ENCODE measurements at places on chromosomes 5 and 9. TPM values are rescaled to one million over a fixed set of nuclear protein-coding genes. Genes with fewer than 3 reads are reported as not detected.

GRCh38 chr9:129278391-129279237 is 100.6 kb upstream of the IER5L start:
- H3K4me3 ChIP-seq, result no peak overlapping the region
- H3K27ac ChIP-seq, result no peak overlapping the region
- H3K36me3 ChIP-seq, result no peaks in the 10 kb centered on the region
- H3K4me1 ChIP-seq, result peaks cover 2% of the 10 kb centered on the region
- DNase-seq, result no peak
- peaks cover 2% of the 10 kb centered on the region for H3K27me3 ChIP-seq

- no peak overlapping the region for H3K27ac ChIP-seq
- DNase-seq, result no peak
- peaks cover 2% of the 10 kb centered on the region for H3K36me3 ChIP-seq
- H3K27me3 ChIP-seq, result no peaks in the 10 kb centered on the region
- H3K4me3 ChIP-seq, result no peak overlapping the region
- H3K4me1 ChIP-seq, result no peaks in the 10 kb centered on the region
These were observed 21.2 kb upstream of the ATOSB start for GRCh38 chr9:35136866-35137265.

DNA sequence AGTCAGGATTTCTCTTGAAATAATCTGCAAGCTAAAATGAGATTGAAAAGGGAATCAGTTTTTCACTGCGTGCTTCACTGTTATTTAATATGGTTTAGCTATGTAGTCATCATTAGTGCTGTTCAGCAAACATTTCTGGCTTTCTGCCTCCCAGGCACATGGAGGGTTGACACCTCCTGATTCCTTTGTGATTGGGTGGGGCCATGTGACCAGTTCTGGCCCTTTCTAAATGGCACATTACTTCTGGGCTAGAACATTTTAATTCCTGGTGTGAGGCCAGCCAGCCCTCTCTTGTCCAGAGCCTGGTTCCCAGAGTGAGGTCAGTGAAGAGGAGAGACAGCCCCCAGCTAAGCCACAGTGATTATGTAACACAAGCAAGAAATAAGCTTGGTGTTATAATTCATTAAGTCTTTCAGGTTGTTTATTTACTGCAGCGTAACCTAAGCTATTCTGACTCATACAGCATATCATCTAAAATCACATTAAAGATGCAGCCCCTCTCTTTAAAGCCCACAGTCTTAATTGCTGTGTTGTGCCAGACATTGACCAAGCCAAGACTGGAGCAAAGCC is 17.4 kb upstream of the ARSI start:
- no peak overlapping the region for H3K27ac ChIP-seq
- H3K4me1 ChIP-seq, result peaks cover 6% of the 10 kb centered on the region
- H3K4me3 ChIP-seq, result no peak overlapping the region
- no peaks in the 10 kb centered on the region for H3K36me3 ChIP-seq

DNA sequence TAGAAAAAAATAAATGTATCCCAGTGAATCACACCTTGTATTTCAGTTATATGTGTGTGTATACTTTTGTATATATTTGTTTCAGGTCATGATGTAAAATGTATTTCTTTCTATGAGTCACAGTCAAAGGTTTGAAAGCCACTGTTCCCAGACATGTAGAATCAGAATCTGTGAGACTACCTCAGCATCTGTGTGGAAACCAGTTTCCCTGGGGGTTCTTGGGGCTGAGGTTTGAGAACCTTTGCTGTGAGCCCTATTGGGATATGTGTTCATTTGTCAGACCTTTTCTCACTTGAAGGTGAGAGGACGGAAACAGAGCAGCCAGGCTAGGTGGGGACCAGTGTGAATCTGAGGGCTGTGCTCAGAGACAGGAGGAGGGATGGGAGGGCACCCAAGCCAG is 78.7 kb upstream of the SAP30L start:
- H3K27me3 ChIP-seq, result no peaks in the 10 kb centered on the region
- no peak overlapping the region for H3K4me3 ChIP-seq
- H3K4me1 ChIP-seq, result peaks cover 2% of the 10 kb centered on the region
- DNase-seq, result peak; percentile 8

DNA sequence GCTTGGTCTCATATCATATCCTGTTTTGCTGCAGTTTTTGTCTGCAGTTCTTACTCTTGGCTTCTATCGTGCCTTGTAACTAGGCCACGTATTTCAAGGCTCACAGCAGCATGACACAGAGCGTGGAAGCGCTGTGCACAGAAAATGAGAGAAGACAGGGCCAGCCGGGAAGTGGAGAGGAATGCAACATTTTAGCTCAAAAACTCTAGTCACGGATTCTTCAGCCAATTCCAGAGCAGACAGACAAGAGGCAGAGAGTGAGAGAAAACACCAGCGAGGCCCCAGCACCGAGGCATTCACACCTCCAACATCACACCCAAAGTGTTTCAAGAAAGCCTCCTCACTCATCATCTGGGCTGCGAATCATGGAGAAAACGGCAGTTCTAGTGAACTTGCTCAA is 160.8 kb downstream of the DNAH5 start:
- no peaks in the 10 kb centered on the region for H3K27me3 ChIP-seq
- H3K27ac ChIP-seq, result no peak overlapping the region
- no peak overlapping the region for H3K4me3 ChIP-seq
- no peaks in the 10 kb centered on the region for H3K4me1 ChIP-seq
- no peak for DNase-seq

- H3K4me3 ChIP-seq, result no peak overlapping the region
- H3K36me3 ChIP-seq, result no peaks in the 10 kb centered on the region
- peaks cover 13% of the 10 kb centered on the region for H3K27me3 ChIP-seq
- peaks cover 26% of the 10 kb centered on the region for H3K4me1 ChIP-seq
- peak overlapping the region; percentile 88 for H3K27ac ChIP-seq
These were observed 82.1 kb downstream of the CCDC192 start for GRCh38 chr5:127785098-127785927.

DNA sequence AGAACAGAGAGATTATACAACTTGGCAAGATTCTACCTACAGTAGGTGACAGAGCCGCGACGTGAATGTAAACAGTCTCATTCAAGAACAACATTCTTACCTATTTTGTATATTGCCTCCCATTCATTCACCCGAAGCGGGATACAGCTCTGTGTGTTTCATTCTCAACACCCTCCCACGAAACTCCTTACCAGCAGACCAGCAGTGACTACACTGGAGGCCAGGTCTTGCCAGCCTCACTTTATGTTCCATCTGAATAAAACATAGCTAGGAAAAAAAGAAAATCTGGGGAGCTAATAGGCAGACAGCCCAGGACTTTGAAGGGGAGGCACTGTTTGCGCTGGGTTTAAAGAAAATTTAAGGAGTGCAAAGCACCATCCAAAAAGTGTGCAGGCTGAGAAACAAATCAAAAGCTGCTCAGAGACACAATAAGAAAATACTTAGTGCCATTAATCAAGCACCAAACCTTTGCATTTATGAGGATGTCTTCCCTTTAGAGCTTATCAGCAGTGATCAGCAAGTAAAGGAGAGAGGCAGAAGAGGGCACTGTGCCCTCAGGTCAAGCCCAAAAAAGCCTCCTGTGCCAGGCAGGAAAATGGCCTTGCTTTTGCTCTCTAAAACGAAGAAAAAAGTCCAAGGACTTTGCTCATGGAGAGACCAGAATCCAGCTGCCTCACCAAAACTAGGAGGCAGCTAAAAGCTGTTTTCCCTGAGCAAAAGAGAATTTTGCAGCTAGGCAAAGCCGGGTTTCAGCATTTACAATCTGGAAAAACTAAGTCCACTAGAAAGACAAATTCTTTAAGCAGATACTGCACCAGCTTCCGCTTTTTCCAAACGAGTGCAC is 295.1 kb downstream of the BNC2 start:
- H3K27me3 ChIP-seq, result no peaks in the 10 kb centered on the region
- H3K4me3 ChIP-seq, result no peak overlapping the region
- no peaks in the 10 kb centered on the region for H3K4me1 ChIP-seq
- H3K36me3 ChIP-seq, result no peaks in the 10 kb centered on the region
- H3K27ac ChIP-seq, result no peak overlapping the region

- peaks cover 8% of the 10 kb centered on the region for H3K4me1 ChIP-seq
- H3K27ac ChIP-seq, result no peak overlapping the region
- no peak for DNase-seq
- peaks cover 50% of the 10 kb centered on the region for H3K27me3 ChIP-seq
- no peak overlapping the region for H3K4me3 ChIP-seq
- peaks cover 4% of the 10 kb centered on the region for H3K36me3 ChIP-seq
These were observed 2.9 kb downstream of the CDKN2A start for GRCh38 chr9:21991072-21991959.

GRCh38 chr9:136441191-136441680 is 1.6 kb upstream of the INPP5E start:
- peaks cover 25% of the 10 kb centered on the region for H3K36me3 ChIP-seq
- H3K27ac ChIP-seq, result no peak overlapping the region
- peaks cover 21% of the 10 kb centered on the region for H3K4me1 ChIP-seq
- no peaks in the 10 kb centered on the region for H3K27me3 ChIP-seq

GRCh38 chr9:6090277-6091210 is 75.1 kb upstream of the RANBP6 start:
- no peaks in the 10 kb centered on the region for H3K27me3 ChIP-seq
- no peak for DNase-seq
- H3K4me1 ChIP-seq, result no peaks in the 10 kb centered on the region
- H3K36me3 ChIP-seq, result no peaks in the 10 kb centered on the region

DNA sequence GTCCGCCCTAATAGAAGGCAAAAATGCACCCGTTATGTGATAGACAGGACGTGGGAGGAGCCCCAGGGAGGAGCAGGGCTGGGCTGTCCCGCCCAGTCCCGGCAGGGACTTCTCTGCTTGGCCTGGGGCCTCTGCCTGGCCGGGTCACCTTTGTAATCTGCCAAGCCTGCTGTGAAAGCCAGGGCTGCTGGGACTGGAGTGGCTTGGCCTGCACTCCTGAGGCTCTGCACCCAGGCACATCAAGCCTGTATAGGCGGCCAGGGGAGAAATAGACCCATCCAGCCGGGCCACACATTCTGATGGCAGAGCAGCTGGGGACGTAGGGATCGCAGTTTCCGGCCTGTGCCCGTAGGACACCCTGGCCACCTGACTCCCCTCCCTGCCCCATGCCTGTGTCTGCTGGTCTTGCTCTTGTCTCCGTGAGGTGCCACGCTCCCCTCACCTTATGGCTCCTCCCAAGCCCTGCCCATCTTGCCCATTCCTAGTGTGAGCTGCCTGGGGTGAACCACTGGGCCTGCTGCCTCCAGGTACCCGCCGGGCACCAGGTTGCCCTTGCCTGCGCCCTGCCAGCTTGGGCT is 28.1 kb downstream of the DYNC2I2 start:
- DNase-seq, result no peak
- H3K27me3 ChIP-seq, result no peaks in the 10 kb centered on the region

- H3K4me1 ChIP-seq, result peaks cover 80% of the 10 kb centered on the region
- H3K4me3 ChIP-seq, result peak overlapping the region; percentile 28
- peak; percentile 74 for DNase-seq
- peaks cover 1% of the 10 kb centered on the region for H3K36me3 ChIP-seq
- peak overlapping the region; percentile 89 for H3K27ac ChIP-seq
These were observed 39.5 kb upstream of the GLRX start for GRCh38 chr5:95861864-95862561.

GRCh38 chr9:13151489-13151888 is 128.0 kb downstream of the MPDZ start:
- no peaks in the 10 kb centered on the region for H3K4me1 ChIP-seq
- no peak overlapping the region for H3K27ac ChIP-seq
- no peaks in the 10 kb centered on the region for H3K36me3 ChIP-seq

- peaks cover 3% of the 10 kb centered on the region for H3K4me1 ChIP-seq
- no peak overlapping the region for H3K4me3 ChIP-seq
- no peaks in the 10 kb centered on the region for H3K36me3 ChIP-seq
- no peak overlapping the region for H3K27ac ChIP-seq
These were observed 267.7 kb downstream of the ADAMTS6 start for GRCh38 chr5:65213921-65214525.

GRCh38 chr5:14069021-14069420 is 74.1 kb upstream of the TRIO start:
- no peak overlapping the region for H3K4me3 ChIP-seq
- no peaks in the 10 kb centered on the region for H3K4me1 ChIP-seq
- no peak for DNase-seq
- H3K36me3 ChIP-seq, result no peaks in the 10 kb centered on the region
- peaks cover 5% of the 10 kb centered on the region for H3K27me3 ChIP-seq

DNA sequence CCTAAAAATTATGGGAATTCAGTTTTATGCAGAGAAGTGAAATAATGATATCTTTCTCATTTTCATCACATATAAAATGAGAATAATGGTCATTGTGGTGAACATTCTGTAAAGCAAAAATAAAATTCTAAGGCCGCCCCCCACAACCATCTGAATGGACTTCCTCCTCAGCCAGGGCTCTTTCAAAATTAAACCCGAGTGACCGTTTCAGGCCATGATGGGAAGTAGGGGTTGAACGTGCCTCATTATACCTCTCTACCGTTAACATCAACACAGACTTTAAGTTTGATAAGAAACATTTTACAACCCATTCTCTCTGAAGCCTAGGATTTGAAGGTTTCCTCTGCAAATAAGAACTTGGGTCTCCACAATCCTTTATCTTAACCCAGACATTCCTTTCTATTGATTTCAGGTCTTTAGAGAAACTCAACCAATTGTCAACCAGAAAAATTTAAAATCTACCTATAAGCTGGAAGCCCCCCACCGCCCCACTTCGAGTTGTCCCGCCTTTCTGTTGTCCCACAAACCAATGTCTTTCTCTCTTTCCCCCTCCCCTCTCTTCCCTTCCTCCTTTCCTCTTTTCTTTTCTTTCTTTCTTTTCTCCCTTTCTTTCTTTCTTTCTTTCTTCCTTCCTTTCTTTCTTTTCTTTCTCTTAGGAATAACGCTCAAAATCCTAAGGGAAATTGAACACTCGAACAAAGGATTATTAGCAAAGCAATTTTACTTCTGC is 1.7 kb upstream of the TMCO6 start:
- H3K4me1 ChIP-seq, result peaks cover 50% of the 10 kb centered on the region
- peak overlapping the region; percentile 81 for H3K27ac ChIP-seq
- H3K27me3 ChIP-seq, result peaks cover 8% of the 10 kb centered on the region
- peaks cover 16% of the 10 kb centered on the region for H3K36me3 ChIP-seq

Gene FYB1
- total RNA-seq, result 109 TPM

Gene TSSK1B
- not detected for total RNA-seq

Gene SPRY4
- total RNA-seq, result 0.98 TPM

Gene SMIM32
- not detected for total RNA-seq

Gene CMYA5
- total RNA-seq, result 0.21 TPM

Gene GHR
- total RNA-seq, result not detected

Gene ECPAS
- total RNA-seq, result 78.4 TPM

Gene SLC23A1
- 0.53 TPM for total RNA-seq

Gene SOX30
- total RNA-seq, result 0.18 TPM

Gene PCDHGA7
- not detected for total RNA-seq

Gene ORM2
- not detected for total RNA-seq

Gene NAIF1
- total RNA-seq, result 13.7 TPM

Gene PHF19
- total RNA-seq, result 169 TPM
